ENCODE measurements at places on chromosomes 1 and 21.
A peak's percentile ranks its signal among the peaks of the same experiment; 100 is the strongest.

- DNase-seq = peak; percentile 59
Measured at GRCh38 chr1:231091831-231092301, 51.8 kb upstream of the FAM89A start.

- no peak for DNase-seq
Measured at GRCh38 chr1:194755241-194755994, 1569.0 kb upstream of the B3GALT2 start.

GRCh38 chr1:86594284-86594770 is 47.4 kb downstream of the CLCA4 start:
- no peak for DNase-seq

DNA sequence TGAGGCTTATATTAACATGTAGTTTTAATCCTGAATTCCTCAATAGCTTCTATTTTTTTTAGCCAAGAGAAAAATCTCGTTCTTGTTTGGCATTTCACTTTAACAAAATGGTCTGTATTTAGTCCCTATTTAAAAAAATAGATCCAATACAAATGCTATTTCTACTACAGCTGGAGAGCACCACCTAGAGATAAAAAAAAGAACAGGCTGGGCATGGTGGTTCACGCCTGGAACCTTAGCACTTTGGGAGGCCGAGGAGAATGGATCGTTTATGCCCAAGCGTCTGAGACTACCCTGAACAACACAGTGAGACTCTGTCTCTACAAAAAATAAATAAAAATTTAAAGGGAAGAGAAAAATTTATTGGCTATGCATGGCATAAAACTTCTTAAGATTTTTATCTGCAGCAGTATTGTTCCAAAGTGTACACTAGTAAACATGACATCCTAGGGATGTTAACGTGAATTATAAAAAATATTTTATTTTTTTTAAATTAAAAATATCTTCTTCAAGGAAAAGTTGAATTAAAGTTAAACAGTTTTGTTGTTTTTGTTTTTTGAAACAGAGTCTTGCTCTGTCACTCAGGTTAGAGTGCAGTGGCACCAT is 4.4 kb downstream of the ST7L start:
- DNase-seq = no peak

GRCh38 chr1:210250665-210250997 is 18.0 kb downstream of the SERTAD4 start:
- no peak for DNase-seq

- no peak for DNase-seq
Measured at GRCh38 chr1:90534116-90534515, 183.0 kb downstream of the BARHL2 start.

DNA sequence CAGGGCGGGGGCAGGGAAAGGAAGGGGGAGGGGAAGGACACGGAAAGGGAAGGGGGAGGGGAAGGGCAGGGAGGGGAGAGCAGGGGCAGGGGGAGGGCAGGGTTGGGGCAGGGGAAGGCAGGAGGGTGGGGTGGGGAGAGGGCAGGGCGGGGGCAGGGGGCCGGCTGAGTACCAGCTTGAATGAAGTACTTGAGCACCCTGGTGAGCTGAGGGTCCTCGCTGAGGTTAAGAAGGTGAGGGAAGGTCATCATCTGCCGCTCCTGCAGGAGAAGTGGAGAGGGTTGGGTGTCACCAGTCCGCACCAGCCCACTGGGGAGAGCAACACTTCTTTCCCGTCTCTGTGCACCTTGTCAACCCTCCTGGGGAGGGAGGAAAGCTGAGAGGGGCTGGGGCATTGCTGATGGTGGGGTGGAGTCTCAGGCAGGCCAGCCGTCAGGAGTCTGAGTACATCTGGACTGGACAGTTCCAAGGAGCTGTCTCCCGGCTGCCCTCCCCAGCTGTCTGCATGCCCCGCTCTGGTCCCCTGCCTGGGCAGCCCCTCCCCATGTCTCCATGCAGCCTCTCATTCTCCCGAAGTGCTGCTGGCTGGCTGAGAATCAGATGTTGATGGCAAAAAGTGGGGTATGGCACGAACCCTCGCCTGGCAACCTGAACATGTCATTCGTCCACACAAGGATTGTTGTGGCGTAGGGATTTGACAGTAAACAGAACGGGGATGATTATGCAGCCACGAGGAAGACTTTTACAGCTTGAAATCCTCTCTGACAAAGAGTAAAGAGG is 70.0 kb downstream of the SCCPDH start:
- DNase-seq = no peak

- no peak for DNase-seq
Measured at GRCh38 chr1:46650491-46650890, 17.7 kb downstream of the ATPAF1 start.

GRCh38 chr1:228341450-228341813 is 65.2 kb downstream of the TRIM11 start:
- no peak for DNase-seq

GRCh38 chr1:30225357-30225756 is 498.0 kb downstream of the MATN1 start:
- peak; percentile 5 for DNase-seq

- peak; percentile 71 for DNase-seq
Measured at GRCh38 chr1:153565529-153566374, at the start of gene S100A2. S100A2 (minus strand) TSS chr1:153565844; CDS start chr1:153563877, 1,967 bp downstream.

GRCh38 chr1:33477451-33477850 is 5.0 kb downstream of the ZSCAN20 start:
- no peak for DNase-seq

- DNase-seq = no peak
Measured at GRCh38 chr1:59230622-59231021, 66.3 kb upstream of the FGGY start.

DNA sequence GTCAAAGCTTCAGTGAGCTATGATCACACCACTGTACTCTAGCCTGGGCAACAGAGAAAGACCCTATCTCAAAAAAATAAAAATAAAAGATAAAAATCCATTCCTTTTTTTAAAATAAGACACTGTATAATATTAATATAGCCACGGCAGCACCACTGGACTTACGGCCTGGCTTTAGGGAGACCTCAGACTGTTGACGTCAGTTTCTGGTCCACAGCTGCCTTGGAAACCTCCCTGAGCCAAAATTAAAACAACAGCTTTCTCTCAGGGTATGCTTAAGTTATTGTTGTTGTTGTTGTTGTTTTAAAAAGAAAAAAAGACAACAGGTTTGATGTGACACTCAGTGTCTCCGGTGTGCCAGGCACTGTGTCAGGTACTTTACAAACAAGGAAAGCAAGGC is 42.0 kb downstream of the CAPZB start:
- DNase-seq = no peak

- no peak for DNase-seq
Measured at GRCh38 chr1:8379513-8380186, 61.7 kb downstream of the SLC45A1 start.

- DNase-seq = no peak
Measured at GRCh38 chr1:85121744-85122143, 73.4 kb upstream of the MCOLN3 start.

GRCh38 chr1:15578921-15579682 is 5.7 kb downstream of the AGMAT start:
- DNase-seq = peak; percentile 66

DNA sequence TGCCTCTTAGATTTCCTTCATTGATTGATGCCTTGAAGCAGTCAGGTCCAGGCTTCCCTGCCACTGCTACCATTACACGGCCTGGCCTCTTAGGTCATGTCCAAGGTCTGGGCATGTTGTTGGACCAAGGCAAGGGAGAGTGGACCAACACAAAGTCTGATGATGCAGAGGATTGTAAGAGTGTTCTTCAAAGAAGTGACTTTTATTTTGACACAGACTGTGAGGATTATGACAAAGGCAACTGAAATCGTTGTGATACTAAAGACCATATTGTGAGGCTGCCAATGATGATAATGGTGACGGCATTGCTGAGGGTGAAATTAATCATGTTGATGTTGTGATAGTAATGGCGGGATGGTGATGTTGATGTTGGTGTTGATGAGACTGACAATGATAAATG is 149.5 kb downstream of the GRIK3 start:
- no peak for DNase-seq

DNA sequence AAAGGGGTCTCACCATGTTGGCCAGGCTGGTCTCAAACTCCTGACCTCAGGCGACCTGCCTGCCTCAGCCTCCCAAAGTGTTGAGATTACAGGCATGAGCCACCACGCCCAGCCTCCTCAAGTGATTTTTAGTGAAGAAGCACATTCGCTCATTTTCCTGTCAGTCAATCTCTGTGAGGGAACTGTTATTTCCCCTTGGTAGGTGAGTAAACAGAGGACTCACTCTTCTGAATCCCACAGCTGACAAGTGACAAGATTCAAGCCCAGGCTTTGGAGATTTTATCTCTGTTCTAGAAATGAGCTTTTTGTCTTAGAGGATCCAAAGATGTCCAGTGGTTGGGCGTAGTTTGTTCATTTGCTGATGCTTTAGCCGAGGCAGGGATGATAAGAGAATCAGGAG is 43.9 kb upstream of the TACSTD2 start:
- no peak for DNase-seq

GRCh38 chr21:35945089-35945671 is 115.1 kb downstream of the SETD4 start:
- DNase-seq = no peak

GRCh38 chr1:92029241-92029922 is 403 bp upstream of the EPHX4 start:
- DNase-seq = no peak

- DNase-seq = peak; percentile 48
Measured at GRCh38 chr1:228281631-228282328, 73.9 kb downstream of the OBSCN start.

GRCh38 chr1:228794173-228794572 is 58.9 kb downstream of the RHOU start:
- no peak for DNase-seq
